ENCODE measurements at places on chromosomes 3 and 15. TPM values are rescaled to one million over a fixed set of nuclear protein-coding genes. Genes with fewer than 3 reads are reported as not detected.

Gene SLC28A1
- total RNA-seq, result not detected

Gene C3orf49
- not detected for total RNA-seq

Gene COLQ
- total RNA-seq, result 5.4 TPM

Gene CSPG5
- 0.34 TPM for total RNA-seq

Gene VGLL4
- total RNA-seq, result 59.6 TPM

Gene PEX5L
- total RNA-seq, result 0.55 TPM

Gene CFAP161
- total RNA-seq, result not detected

Gene RTP4
- total RNA-seq, result 8.7 TPM

Gene FAM107A
- 29.8 TPM for total RNA-seq

Gene SAMMSON
- total RNA-seq, result not detected

Gene MELTF
- total RNA-seq, result 0.65 TPM
